ENCODE measurements at places on chromosomes 6 and 20.

- DNase-seq: no peak
These were observed 238.2 kb downstream of the SOX4 start for GRCh38 chr6:21831521-21832291.

GRCh38 chr6:16671302-16672289, 89.7 kb downstream of the ATXN1 start:
- DNase-seq: no peak

DNA sequence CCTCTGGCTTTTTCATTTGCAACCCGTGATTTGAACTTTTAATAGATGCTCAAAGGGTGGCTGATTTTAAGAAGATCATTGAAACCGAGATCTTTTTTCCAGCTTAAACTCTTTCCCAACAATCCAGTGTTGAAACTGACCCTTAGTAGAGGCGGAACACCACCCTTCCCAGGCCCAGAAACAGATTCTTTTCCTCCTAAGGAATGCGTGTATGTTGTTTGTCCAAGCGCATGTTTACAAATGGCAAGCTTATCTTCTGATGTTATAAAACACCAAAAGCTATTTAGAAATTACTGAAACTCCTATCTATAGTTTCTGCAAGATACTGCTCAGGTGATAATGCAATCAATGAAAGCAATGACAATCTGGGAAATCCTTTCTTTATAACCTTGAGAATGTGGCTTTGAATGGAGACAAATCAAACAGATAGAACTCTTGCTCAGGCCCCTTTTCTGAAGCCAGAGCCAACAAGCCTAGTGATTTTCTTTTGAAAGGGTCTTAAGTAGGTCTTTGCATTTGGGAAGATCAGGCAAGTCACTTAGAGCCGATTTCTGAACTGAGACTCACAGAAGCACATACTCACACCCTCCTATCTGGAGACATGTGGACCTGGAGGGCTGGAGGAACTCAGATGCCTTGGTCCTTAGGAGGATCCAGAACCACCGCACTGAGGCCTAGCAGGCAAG, 9.1 kb downstream of the BANF2 start:
- no peak for DNase-seq

GRCh38 chr6:23091795-23092194, 522.4 kb downstream of the HDGFL1 start:
- no peak for DNase-seq

- no peak for DNase-seq
These were observed 234.5 kb upstream of the THEMIS start for GRCh38 chr6:128135325-128135724.

DNA sequence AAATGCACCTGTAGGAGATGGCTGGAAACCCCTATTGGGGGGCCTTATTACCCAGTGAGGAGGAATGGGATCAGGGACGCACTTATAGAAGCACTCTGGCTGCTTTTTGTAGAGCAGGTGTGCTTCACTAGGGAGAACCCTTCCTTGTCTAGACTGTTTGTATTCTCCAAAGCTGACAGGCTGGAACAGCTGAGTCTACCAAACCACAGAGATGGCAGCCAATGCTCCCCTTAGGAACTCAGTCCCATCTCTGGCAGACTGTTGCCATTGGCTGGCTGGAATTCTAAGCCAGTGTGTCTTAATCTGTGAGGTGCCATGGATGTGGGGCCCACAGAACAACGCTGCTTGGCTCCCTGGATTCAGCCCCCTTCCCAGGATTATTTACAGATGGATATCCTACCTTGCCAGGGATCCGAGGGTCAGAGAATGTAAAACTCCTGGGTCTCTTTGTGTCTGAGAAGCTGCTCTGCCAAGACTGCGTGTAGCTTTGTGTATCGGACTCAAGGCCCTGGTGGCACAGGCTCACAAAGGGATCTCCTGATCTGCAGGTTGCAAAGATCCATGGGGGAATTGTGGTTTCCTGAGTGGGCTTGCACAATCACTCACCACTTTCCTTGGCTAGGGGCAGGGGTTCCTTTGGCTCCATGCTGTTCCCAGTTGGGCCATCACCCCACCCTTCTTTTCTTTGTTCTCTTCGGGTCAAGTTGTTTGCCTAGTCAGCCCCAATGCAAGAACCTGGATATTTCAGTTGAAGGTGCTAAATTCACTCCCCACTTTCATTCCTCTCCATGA, 26.1 kb downstream of the C6orf52 start:
- DNase-seq: no peak

DNA sequence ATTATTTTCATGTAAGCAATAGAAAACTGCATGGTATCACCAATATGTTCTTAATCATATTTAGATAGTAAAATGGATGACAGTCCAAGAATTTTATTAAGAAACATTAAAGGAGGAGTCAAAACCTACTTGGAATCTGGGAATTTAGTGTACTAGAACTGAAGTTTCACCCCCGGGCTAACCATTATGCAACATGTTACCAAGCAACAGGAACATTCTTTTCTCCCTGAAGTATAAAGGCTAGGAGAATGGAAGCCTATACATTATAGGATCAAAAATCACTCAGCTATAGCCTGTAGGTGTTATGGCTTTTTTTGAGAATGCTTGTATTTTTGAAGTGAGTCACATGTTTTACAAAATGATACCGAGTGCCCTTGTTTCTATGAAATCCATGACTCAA, 538.3 kb downstream of the GRIK2 start:
- no peak for DNase-seq

DNA sequence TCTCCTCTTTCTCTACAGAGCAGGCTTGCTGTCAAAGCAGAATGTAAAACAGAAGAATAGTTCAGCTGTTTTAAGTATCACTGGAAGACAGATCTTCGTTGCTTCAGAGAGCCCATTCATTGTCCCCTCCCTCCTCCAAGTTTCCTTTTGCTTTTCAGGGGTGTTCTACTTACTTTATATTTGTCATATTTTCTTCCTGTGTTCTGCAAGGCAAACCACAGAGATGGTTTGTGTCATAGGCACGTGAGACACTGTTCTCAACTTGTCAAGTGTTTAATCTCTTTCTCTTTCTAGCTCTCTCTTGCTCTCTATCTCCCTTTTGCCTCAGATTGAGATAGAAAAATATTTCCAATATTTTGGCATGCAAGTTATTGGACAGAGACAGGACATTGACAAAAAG, 228.9 kb upstream of the DEFB112 start:
- DNase-seq: no peak

DNA sequence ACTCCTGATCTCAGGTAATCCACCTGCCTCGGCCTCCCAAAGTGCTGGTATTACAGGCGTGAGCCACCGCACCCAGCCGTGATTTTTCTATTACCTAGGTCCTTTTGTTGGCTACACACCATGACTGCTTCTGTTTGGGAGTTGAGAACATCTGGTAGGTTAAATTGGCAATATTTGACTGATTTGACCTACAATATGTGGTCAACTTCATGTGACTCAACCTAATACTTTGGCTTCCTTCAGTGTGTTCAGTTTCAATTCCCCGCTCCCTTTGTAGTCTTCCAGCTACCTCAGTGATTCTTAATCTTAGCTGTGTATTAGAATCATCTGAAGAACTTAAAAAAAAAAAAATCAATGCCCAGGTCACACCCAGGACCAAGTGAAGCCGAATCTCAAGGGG, 47.4 kb downstream of the MYB start:
- DNase-seq: no peak

DNA sequence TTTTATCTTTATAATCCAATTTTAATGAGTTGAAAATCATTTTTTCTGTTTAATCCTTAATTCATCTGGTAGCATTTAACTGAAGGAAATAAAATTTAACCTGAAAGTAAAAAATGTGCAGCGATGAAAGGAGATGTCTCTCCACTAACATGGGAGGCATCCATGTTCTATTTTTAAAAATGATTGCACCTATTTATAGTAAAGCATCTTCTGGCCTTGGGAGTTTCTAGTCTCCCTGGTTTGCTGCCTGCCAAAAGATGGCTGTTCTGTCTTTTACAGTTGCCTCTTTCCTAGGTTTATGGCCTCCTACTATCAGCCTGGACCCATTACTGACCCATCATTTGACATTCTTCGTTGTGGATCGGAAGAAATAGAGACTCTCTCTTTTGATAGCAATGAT, 143.0 kb downstream of the B3GAT2 start:
- DNase-seq: no peak

DNA sequence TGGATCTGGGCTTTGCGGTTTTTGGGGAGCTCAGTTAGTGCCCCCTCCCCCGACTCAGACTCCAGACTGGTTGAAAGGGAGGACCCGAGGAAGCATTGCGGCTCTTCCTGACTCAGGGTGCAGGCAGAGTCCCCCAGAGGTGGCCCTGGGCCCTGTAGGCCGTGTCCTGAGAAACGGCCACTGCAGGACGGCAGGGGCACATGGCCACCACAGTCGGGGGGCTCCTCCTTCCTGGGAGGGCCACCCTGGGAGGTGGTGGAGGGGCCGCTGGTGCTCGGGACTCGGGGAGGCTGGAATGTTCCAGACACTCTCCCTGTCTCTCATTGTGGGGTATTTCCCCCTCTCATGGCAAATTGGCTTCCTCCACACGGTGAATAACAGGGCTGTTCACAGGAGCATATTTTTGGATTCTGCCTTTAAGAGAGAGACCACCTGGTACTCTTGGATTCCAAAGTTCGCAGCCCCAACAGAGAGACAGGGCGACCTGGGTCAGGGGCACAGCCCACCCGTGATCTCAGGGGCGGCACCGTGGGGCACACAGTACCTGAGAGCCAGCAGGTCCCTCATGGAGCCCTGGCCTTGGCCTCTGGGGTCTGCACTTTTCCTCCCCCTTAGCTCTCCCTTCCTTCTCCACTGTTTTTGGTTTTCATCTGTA, 35.7 kb downstream of the FRMD1 start:
- DNase-seq: no peak

DNA sequence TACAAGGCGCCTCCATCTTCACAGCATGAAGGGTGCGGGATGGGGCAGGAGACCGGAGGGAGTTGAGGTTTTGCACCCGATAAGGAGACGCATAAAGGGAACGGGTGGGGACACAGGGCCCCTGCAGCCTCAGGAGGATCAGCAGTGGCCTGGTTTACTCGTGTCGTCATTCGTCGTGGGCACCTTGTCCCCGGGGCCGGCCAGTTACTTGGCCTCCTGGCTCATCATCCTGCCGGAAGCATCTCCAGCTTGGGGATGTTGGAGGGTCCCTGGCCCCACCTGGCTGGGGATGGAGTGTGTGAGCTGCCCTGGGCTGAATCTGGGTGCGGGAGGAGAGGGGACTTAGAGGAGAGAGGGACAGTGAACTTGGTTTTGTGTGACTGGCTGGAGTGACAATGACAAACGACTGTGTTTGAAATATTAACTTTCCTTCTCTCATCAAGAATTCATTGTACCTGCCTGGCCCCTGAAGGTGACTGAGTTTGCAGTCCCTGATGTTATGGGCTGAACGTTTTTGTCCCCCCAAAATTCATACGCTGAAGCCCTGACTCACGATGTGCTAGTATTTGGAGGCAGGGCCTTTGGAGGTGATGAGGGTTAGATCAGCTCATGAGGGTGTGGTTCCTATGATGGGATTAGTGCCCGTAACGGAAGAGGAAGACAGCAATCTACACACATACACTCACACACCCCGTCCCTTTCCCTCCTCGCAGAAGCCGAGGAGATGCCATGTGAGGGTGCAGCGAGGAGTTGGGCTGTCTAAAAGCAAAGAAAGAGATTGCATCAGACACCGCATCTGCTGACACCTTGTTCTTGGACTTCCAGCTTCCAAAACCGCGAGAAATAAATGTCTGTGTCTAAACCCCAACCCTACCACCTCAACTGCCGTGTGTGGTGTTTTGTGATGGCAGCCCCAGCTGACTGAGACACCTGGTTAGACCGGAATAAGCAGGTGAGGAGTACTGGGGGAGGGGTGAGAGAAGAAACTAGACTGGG, 65.0 kb upstream of the MAP3K4 start:
- DNase-seq: no peak

DNA sequence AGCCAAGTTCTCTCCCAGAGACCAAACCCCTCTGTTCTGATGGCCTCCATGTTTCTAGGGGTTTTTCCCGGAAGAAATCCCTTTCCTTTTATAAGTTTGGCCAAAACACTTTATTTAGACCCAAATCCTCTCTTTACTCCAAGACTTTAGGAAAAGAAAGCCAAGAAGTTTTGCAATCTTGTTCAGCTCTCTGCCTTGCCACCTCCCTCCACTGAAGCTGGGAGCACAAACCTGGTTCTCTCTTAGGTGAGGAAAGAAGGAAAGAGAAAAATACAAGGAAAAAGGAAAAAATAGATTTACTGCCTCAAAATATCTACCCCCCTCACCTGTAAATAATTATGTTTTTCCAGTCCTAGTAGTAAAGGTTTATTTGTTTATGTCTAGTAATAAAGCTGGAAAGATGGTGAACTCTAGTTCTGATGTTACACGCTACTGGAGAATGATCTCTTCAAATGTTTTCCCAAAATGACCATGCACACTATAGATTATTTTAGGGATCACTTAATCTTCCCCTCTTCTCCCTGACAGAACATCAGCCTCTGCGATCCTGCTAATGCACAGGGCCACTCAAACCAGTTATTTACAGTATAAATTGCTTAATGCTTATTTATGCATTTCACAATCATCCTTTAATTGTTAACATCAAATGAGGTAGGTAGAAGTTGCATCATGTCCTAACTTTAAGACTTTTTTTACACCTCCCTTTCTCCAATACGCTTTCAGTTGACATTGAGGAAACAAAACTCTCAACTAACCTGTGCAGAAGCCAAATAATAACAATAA, 10.9 kb upstream of the ARG1 start:
- no peak for DNase-seq

- no peak for DNase-seq
These were observed 639 bp upstream of the LBP start for GRCh38 chr20:38345643-38346042.

GRCh38 chr20:24786646-24787045, 162.4 kb upstream of the CST7 start:
- no peak for DNase-seq

- no peak for DNase-seq
These were observed 620.1 kb downstream of the COL12A1 start for GRCh38 chr6:74585753-74586152.

DNA sequence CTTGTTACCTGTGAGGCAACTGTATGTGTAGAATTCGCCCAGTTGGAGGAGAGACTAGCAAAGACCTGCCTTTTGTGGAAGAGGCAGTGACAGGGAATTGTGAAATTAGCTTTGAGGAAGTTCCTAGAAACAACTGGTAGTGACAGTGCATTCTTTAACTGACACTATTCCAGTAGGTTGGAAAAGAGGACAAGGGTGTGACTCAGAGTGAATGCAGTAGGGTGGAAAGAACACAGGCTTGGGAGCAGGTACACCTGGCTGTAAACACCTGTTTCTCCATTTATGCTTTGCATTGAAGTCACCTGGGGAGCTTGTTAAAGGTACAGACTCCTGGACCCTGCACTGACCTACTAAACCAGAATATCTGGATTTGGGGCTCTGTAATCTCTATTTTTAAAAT, 295.7 kb downstream of the PHACTR1 start:
- DNase-seq: no peak

DNA sequence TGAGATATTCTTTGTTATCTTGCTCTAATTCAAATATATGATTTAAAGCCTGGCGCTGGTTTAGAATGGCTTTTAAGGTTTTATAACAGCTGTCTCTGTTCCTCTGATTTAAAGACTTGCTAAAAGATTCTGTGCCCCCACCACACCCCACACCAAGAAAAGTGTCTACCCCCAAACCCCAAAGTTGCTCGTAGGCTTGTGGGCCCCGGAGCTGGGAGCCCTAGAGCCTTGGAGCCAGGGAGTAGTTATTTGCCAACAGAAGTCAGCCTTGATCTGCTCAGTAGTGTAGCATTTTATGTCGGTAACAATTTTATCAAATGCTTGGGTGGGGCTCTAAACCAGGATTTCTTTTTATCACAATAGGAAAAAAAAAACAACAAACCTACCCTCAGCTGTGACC, 105.2 kb upstream of the TRAF3IP2 start:
- no peak for DNase-seq

Data from CD4-positive, alpha-beta T cell treated with Interleukin-17A for 4 hours (primary cell).